ENCODE measurements at places on chromosomes 11 and 22.
A peak's percentile ranks its signal among the peaks of the same experiment; 100 is the strongest.

- no peak for DNase-seq
Measured at GRCh38 chr11:122424636-122425035, 230.9 kb upstream of the UBASH3B start.

DNA sequence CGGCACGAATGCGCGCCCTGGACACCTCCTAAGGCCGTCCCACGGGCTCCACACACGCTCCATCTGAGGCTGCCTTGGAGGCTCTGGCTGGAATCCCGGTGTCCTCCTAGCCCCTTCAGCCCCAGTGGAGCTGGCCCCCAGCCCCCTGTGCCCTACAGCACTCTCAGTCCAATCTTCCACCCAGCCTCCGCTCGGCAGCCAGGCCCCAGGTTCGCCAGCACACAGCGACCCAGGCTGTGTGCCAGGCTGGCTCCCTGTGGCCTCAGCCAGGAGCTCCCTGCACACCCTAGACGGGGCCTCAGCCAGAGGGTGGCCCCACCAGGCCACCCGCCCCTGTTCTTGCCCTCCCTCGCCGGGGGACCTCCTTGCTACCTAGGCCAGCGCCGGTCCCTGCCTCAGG, 18.6 kb downstream of the MOB2 start:
- DNase-seq: no peak

GRCh38 chr11:102853956-102854355, 10.5 kb upstream of the MMP3 start:
- no peak for DNase-seq

DNA sequence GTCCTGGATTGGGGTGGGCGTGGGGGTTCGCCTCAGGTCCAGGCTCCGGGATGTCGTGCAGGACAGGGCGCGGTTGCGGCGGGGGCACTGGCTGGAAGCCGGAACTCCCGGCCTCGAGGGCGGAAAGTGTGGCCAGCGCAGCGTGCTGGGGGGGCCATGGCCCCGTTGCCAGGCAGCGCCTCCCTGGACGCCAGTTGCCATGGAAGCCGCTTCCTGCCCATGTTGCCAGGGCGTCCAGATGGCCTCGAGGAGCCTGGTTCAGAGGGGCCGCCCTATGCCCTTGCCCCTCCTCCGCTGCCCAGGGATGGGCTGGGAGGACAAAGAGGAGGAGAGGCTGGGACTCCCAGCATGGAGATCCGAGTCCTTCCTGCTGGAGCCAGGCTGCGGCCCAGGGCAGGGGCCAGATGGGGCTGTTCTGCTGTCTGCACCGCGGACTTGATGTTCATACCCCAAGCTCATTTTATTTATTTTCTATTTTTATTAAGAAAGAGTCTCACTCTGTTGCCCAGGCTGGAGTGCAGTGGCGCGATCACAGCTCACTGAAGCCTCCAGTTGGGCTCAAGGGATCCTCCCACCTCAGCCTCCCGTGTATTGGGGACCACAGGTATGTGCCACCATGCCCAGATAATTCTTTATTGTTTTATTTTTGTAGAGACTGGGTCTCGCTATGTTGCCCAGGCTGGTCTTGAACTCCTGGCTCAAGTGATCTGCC, 4.6 kb upstream of the CCDC188 start:
- no peak for DNase-seq

GRCh38 chr22:19943082-19944026, 1.7 kb upstream of the TXNRD2 start:
- DNase-seq: no peak

DNA sequence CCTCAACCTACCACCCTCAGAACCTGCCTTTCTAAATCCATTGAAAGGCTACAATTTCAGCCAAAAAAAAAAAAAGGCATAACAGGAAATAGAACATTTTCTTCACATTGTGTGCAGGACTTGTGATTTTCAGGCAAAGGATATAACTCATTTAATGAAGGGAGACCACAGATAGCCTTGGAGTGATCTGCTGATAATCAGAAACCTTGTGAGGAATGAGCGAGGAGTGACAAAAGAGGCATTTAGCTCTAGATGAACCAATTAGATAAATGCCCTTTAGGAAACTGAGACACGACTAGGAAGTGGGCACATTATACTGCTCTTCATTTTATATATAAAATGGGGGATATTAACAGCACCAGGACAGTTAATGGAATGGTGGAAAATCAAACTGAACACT, 216.5 kb upstream of the GRIA4 start:
- no peak for DNase-seq

DNA sequence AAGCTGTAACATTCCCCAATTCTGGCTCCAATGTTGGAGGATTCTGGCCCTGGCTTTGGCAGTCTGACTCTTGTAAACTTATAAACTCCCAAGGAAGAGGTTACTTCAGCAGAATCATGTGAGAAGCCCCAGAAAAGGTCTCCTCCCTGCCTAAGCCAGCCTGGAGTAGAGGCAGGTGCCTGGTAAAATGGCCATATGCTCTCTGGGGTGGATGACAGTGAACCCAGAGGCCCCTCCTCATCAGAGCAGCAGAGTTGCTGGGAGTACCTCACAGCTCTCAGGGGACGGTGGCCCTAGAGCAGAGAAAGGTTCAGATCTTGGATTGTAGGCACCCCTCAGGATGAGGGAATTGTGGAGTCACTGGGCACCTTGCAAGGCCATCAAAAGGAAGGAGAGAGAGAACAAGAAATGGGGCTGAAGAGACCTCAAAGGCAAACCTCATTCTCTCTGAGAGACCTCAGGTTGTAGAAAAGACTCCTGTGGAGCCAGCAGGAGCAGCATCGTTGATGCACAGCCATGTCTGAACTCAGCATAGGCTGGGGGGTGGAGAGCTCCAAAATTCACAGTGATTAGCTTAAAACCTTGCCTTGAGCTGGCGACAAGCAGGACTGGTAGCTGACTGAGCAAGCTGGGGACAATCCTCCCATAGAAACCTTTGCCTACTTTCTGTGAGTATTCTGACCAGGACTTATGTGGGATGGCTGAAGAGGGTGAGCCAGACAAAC, 4.9 kb upstream of the P2RY6 start:
- no peak for DNase-seq

- no peak for DNase-seq
Measured at GRCh38 chr22:17941471-17942406, 82.6 kb downstream of the MICAL3 start.

GRCh38 chr11:65857500-65857852, 504 bp downstream of the CFL1 start:
- DNase-seq: peak; percentile 50

- no peak for DNase-seq
Measured at GRCh38 chr11:125210066-125210465, 45.5 kb downstream of the PKNOX2 start.

GRCh38 chr11:117923275-117923674, 5.9 kb downstream of the TMPRSS13 start:
- no peak for DNase-seq

DNA sequence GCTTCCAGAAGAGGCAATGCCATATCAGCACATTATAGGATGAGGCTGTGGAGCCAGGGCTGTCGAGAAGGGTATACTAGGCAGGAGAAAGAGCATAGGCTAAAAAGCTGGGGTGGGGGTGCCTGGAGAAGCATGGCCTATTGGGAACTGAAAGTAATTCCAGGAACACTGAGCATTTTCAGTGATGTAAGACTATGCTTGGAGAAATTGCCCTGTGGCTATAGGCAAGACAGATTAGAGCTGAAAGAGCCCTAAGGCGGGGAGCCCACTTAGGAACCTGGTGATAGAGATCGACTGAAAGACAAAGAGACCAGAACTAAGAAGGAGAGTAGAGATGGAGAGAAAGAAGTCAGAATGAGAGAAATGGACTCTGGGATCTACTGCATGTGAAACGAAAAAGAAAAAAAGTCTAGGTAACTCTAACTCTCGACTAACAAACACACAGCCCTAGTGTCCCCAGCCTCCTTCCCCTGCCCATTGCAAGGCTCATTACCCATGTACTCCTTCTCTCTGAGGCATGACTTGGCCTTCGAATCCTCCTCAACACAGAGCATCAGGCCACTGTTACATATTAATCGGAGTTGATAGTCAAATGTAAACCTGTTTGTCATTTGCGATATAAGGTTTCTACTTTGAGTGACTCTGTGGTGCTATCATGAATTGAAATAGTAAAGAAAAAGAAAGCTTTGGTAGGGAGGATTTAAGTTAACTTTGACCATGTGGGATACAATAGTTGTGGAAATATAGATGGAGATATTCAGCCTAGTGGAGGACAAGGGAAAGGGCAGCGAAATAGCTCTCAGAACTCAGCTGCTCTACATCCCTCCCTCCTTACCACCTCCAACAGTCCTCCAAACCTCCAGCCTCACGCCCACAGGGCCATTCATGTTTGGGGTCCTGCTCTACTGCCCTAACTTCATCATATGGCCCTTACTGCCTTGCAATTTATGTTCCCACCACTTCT, 52.3 kb upstream of the BMAL1 start:
- no peak for DNase-seq

DNA sequence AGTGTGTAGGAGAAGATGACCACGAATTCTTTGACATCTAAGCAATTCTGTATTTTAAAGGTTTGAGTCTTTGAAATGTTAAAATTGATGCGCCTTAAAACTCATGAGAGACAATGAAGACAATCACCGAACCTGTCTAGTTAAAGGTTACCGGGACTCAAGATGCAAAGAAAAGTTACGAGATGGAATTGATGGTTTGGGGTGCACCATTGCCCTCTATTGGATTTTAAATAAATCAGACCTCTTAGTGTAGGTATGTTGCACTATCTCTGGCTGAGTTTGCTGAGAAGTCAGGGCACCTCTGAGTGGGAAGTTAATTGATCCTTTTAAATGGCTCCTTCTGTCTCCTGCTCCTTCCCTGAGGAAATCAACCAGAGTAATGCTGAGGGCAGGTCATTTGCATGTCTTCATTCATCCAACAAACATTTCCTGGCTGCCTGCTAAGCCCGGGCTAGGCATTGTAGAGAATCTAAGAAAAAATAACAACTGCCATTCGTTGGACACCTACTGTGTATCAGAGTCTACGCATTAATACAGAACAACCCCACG, 19.4 kb upstream of the TMA7B start:
- DNase-seq: no peak

DNA sequence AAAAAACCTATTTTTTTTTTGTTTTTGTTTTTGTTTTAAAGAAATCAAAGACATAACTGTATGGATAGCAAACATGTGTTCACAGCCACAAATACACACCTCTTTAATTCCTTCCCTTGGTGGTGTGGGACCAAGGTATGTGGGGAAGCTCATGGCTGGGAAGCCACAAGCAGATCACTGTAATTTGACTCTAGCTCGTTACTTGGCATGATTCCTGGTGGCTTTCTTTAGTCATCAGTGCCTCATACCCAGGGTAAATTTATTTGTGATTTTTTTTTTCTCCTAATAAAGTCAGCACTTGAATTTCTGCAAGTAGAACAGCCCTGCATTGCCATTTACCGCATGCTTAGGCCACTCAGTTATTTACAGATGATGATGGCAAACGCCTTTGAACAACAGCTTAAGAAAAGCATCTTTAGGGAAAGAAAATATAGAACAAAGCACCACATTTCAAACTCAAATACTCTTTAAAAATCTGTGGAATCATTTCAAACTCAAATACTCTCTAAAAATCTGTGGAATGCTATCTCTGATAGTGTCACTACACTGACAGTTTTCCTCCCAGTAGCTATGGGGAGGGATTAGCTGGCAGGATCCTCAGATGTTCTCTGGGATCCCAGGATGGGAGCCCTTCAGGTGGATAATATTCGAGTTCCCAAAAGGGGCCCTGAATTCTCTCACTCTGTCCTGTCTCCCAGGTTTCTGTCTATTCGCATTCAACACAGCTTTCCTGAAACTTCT, 687.2 kb downstream of the OPCML start:
- DNase-seq: no peak

DNA sequence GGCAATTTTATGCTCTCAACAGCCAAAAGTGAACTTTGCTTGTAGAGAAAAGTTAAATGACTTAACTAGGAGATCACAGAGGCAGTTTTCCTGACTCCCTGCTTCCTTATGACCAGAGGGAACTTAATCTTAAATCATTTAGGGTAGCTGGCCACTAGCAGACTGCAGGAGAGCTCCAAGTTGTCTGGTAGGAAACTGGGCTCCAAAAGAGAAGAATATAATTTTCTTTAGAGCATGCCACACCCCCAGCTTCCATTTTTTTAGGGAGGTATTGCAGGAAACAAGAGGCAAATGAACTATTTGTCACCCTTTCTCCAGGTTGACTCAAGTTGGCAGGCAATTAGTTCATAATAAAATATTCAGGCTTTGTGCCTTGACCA, 2.6 kb downstream of the METTL15 start:
- DNase-seq: no peak

GRCh38 chr11:72072348-72072747, 8.0 kb downstream of the NUMA1 start:
- DNase-seq: no peak

GRCh38 chr22:21104126-21104691, 58.5 kb downstream of the LRRC74B start:
- no peak for DNase-seq

DNA sequence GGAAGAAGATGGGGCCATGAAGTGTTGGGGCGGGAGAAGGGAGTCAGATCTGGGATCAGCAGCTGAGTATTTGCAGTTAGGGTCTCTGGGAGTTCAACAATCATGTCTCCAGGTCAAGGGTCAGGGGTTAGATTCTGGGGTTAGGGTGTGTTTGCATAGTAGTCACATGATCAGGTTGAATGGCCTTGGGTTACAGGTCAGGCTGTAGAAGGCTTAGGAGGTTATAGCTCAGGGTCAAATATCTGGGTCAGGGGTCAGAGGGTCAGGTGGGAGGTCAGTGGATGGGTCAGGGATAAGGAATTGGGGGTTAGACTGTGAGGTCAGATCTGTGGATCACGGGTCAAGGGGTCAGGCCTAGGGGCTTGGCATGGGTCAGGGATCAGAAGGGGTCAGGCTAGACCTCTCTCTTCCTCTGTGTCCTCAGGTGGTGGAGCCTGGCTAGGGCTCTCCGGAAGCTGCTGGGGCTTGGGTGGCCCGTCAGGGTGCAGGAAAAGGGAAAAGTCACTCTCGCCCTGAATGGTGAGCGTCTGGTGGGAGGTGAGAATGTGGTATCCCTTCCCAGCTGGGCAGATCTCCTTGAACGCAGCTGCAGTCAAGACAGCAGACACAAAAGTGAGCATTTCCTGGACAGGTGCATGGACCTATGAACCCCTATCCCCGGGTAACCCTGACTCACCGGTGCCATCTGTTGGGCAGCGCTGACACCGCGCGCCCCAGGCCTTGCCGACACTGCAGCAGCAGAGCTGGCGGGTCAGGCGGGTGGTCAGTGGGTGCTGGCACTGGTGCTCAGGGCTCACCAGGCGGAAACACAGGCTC, 6.4 kb downstream of the LTBP3 start:
- DNase-seq: no peak

- no peak for DNase-seq
Measured at GRCh38 chr11:8573777-8574176, 20.3 kb downstream of the STK33 start.

- DNase-seq: no peak
Measured at GRCh38 chr22:46741974-46742519, 4.0 kb upstream of the CERK start.

- no peak for DNase-seq
Measured at GRCh38 chr11:118243993-118244762, 8.0 kb downstream of the MPZL3 start.

GRCh38 chr11:121611242-121611641, 158.5 kb upstream of the SORL1-AS1 start:
- DNase-seq: no peak

Data from activated T-cell treated with anti-CD3 and anti-CD28 coated beads for 4 hours (primary cell).